HTR-8/SVneo (cell line): ENCODE measurements at places on chromosomes 1 and 21.

- peak; percentile 34 for DNase-seq
Observed at GRCh38 chr1:173478094-173478674, 1.0 kb downstream of the PRDX6 start.

DNA sequence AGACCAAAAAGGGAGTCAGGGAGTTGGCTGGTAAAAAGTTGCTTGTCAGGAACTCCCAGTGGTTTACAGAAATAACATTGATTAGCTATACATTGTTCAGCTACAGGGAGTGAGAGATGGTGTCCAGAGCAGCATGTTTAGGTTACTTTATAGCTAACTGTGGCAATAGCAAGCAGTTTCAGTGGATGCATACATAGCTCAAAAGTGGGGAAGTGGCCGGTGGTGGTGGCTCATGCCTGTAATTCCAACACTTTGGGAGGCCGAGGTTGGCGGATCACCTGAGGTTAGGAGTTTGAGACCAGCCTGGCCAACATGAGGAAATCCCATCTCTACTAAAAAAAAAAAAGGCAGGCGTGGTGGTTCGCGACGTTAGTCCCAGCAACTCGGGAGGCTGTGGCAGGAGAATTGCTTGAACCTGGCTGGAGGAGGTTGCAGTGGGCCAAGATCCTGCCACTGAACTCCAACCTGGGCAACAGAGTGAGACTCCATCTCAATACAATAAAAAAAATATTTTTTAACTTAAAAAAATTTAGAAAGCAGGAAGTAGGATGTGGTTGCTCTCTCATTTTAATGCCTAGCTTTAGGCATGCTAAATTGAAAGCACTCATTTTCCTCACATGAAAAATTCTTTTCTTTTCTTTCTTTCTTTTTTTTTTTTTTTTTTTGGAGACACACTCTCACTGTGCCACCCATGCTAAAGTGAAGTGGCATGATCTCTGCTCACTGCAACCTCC lies 109.7 kb downstream of the PPIAL4G start:
- no peak for DNase-seq

- no peak for DNase-seq
Observed at GRCh38 chr1:209627027-209627731, 25.0 kb downstream of the LAMB3 start.

DNA sequence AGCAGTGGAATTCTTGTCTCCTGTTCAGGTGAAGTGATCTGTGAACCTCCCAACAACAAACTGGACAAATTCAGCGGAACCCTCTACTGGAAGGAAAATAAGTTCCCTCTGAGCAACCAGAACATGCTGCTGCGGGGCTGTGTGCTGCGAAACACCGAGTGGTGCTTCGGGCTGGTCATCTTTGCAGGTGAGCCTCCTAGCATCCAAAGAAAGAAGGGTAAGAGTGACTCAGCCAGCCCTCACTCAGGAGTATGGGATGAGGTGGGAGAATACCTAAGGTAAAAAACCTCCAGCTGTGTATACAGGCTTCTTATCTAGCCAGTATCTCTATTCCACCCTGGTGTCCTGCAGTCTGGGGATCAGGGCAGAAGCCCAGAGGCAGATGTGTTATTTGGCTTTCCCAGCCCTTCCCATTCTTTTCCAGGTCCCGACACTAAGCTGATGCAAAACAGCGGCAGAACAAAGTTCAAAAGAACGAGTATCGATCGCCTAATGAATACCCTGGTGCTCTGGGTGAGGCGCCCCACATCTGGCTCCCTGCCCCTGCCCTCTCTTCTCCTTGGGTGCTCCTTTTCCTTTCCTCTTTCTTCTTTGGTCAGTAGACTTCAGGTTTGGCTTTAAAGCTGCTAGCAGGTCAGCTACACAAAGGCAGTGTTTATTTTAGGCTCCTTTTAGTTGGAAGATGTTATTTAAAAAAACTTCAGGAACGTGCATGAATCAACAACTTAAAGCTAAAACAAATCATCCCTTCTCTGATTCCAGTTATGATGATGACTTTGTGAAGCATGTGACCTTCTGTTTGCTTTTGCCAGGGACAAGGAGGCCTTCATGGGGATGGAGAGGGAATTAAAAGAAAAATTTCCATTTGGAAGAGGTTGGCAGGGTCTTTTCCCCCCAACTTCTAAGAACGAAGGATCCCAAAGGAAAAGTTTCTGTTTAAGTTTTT lies 9.0 kb downstream of the ATP8B2 start:
- DNase-seq: no peak

GRCh38 chr1:184806296-184806721 lies 51.7 kb upstream of the EDEM3 start:
- no peak for DNase-seq

DNA sequence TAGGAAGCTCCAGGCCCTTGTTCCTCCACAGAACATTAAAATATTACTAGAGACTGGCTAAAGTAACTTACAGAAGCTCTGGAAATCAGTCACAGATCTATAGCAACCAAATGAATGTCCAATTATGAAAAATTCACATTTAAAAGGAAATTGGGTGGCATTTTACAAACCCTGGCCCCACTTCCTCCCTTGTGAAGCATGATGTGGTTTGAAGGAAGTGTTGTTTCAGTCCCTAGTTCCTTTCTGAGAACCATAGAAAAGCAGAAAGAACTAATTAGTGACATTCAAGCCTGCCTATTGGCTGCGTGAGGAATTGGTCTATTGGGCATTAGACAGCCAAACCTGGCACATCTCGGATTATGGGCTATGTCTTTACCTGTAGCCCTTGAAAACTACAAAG lies 649.7 kb upstream of the NEGR1 start:
- no peak for DNase-seq

GRCh38 chr1:32208891-32209328 lies at the start of gene DCDC2B:
TSS of gene DCDC2B (plus strand) at chr1:32209089. CDS start at chr1:32209094, 5 bp downstream.
- DNase-seq: no peak

- no peak for DNase-seq
Observed at GRCh38 chr1:106727171-106727570, 329.3 kb upstream of the PRMT6 start.

DNA sequence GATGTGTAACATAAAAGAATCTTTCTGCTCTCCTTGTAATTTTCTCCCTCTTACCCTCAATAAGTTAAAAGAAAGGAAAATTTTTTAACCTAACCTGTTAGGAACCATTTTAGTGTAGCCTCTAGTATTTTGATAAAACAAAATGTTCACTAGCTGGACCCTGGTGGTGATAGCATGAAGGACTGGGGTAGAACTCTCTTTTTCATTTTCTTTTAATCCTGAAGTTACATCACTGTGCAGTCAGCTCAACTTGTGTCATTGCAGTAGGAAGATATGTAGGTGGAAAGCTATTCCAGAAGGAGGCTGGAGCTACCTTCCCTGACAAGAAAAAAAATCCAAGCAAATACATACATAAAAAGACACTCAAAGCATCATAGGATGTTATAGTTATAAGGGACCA lies 39.3 kb downstream of the NFIA start:
- no peak for DNase-seq

- DNase-seq: no peak
Observed at GRCh38 chr1:33424610-33425009, 6.3 kb downstream of the PHC2 start.

DNA sequence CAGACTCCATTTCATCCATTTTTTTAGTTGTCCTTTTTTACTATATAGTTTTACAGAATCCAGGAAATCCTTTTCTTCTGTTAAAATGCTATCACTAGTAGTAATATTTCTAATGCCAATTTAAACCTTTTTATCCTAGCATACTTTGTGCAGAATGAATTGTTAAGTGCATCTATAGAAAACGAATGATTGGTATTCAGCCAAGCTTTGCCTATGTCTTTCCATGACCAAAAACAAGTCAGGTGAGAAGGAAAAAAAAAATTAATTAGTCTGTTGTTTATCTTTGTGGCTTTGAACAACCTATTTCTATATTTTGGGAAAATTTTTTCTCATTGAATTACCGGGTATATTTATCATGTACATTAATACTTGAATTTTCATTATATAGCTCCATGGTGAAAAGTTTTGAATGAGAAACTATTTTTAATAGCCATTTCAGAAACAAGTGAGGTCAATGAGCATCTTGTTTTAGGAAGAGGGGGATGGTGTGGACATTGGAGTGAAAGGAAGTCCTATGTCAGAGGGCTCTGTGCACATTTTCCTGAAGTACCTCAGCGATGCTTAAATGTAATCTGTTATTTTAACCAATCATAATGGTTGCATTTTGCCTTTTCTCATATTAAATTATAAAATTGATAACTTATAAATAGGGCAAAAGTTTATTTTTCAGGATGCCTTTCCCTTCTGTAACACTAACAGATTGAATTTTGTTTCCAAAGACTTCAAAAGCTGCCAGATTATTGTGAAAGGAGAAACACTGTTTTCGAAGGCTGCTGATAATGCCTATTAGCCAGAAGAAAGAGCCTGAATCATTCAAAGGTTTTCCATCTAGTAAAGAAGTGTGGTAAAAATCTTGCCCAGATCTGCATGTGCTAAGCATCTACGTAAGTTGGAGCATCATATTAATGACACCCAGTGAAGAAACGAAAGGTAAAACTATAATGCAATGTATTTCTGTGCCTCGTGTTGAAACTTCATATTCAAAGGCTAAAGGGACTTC lies 73.8 kb upstream of the S1PR1 start:
- DNase-seq: no peak

GRCh38 chr1:147169171-147169570 lies 3.1 kb downstream of the PRKAB2 start:
- DNase-seq: no peak

GRCh38 chr1:111487133-111487532 lies 13.3 kb downstream of the C1orf162 start:
- DNase-seq: no peak

- DNase-seq: no peak
Observed at GRCh38 chr21:29230551-29231261, 68.0 kb upstream of the BACH1 start.

DNA sequence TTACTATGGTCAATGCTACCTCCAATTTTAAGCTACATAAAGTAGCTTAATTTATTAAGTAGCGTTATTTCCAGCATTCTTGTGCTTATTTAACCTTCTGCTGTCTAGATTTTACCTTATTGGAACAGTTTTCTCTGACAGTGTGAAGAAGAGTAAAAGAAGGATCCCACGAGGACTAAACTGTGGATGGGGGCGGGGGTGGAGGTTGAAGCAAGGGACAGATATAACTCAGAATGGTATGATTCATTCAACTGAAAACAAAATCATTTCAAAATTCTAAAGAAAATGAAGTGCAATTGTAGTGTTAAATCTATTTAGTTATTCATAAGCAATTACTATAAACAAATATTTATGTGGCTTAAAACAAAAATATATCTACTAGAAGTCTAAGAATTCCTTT lies 11.5 kb upstream of the VAV3 start:
- DNase-seq: no peak

DNA sequence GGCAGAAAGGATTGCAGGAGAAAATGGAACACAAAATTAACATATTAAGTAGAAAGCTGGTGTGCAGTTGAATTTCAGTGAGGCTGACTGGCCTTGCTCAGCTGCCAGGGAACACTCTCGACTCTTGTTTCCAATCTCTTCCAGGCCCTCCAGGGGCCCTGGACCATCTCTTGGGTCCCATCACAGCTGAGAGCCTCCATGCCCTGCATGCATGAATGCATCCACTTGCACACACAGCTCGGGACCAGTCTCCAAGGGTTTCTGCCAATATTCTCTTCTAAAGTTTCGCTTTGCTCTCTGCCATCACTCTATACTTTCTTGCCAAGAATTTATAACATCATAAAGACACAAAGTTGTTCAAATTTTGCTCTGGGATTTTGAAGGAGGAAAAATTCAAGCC lies 200.3 kb downstream of the DSCAM start:
- no peak for DNase-seq

- DNase-seq: no peak
Observed at GRCh38 chr1:25924454-25924853, 18.2 kb upstream of the STMN1 start.

GRCh38 chr1:153475282-153475681 lies 14.8 kb upstream of the S100A7 start:
- DNase-seq: no peak

- DNase-seq: no peak
Observed at GRCh38 chr21:18498431-18498830, 94.8 kb upstream of the TMPRSS15 start.

DNA sequence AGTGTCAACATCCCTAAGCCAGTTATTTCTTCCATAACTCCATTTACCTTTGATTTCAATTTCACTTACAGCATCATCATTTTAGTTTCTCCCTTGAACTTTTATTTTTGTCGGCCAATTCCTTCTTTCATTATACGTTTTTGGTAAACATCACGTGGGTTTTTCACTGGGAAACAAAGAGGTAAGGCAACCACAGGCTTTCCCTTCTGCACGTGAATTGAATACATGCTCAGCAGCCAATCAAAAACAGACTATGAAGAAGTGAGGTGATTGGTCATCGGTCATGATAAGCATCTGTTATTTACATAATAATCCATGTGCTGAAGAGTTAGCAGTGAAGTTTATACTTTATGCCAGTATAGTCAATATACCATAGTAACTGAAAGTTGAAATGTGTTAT lies 98.7 kb downstream of the NCAM2 start:
- no peak for DNase-seq

DNA sequence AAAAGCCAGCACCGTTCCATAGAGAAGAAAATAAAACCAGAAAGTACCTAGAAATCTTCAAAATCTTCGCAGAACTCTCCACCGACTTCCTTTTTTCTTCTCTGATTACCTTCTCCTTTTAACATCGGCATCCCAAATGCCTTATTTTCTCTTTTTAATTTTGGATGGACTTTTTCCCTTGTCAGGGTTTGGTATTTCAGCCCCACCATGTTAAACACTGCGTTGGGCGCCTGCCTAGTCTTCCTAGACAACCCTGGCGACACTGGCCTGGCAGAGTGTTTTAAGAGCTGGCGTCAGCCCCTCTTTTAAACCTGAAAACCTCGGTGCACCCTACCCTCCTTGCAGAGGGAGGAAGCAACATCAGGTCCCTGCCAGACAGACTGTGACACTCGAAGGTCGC lies 66.0 kb upstream of the EFHD2 start:
- DNase-seq: no peak

DNA sequence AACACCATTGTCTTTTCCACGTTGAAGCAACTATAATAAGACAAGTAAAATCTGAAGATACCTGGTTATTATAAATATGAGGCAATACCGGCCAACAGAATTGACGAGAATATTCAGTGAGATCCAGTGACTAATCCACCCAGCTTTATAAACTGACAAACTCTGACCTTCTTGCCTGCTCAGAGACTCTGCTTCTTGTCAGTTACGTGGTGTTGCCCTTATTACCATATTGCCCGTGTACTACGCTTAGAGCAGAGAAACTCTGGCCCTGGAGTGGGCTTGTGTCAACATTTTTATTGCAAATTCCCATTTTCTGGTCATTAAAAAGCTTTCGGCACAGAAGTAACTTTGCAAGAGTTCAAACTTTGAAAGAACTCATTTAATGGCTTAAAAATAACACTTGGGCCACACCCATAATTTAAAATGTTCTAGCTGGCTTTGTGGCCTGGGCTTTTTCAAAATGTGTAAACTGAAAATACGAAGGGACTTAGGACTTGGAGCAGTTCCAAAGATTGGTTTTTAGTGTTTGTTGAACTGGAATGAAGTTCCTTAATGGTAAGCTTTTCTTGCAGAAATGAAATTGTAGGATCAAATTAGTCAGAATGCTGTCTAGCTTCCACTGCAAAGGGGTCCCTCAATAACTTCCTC lies 266.2 kb downstream of the LMO4 start:
- no peak for DNase-seq
